Effector memory CD4-positive, alpha-beta T cell (primary cell): ENCODE measurements at places on chromosomes 5 and 9.

GRCh38 chr5:88094403-88094802, 174.2 kb downstream of the TMEM161B start:
- no peak for DNase-seq

- DNase-seq = no peak
These were observed 20.3 kb downstream of the POU5F2 start for GRCh38 chr5:93721071-93721470.

GRCh38 chr5:172670005-172670402, 28.9 kb downstream of the NEURL1B start:
- no peak for DNase-seq

DNA sequence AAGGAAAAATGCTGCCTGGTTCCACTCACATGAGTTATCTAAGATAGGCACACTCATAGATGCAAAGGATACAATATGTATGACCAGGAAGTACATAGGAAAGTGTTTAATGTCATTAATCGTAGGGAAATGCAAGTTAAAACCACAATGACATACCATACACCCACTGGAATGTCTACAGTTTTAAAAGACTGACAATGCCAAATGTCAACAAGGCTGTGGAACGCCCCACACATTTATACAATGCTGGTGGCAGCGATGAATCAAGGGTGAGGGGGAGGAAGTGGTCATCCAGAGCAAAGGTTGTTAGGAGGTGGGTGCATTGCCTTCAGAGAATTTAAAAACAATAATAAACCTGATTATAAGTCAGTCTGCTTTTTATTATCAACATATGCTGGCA, 437.8 kb downstream of the ARHGEF28 start:
- no peak for DNase-seq
